ENCODE measurements at places on chromosomes 12 and 14.

- DNase-seq = no peak
Measured at GRCh38 chr12:53645165-53645564, 19.0 kb upstream of the ATF7 start.

DNA sequence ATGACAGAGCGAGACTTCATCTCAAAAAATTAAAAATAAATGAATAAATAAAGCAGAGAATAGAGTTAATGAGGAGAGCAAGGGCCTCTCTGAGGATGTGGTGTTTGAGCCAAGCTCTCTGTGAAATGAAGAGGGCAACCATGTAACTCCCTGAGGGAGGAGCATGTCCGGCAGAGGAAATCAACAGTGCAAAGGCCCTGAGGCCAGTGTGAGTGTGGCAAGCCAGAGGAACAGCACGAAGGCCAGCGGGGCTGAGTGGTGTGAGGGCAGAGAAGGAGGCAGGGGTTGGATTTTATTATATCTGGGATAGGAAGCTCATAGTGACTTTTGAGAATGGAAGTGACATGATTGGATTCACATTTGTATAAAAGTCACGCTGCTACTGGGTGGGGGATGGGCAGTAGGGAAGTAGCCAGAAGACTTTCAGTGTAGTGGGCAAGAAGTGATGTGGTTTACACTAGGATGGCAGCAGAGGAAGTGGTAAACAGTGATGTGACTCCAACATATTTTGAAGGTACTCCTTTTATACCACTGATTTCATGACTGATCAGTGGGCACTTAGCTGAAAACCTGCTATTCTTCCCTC is 10.3 kb upstream of the LRP1-AS start:
- no peak for DNase-seq

DNA sequence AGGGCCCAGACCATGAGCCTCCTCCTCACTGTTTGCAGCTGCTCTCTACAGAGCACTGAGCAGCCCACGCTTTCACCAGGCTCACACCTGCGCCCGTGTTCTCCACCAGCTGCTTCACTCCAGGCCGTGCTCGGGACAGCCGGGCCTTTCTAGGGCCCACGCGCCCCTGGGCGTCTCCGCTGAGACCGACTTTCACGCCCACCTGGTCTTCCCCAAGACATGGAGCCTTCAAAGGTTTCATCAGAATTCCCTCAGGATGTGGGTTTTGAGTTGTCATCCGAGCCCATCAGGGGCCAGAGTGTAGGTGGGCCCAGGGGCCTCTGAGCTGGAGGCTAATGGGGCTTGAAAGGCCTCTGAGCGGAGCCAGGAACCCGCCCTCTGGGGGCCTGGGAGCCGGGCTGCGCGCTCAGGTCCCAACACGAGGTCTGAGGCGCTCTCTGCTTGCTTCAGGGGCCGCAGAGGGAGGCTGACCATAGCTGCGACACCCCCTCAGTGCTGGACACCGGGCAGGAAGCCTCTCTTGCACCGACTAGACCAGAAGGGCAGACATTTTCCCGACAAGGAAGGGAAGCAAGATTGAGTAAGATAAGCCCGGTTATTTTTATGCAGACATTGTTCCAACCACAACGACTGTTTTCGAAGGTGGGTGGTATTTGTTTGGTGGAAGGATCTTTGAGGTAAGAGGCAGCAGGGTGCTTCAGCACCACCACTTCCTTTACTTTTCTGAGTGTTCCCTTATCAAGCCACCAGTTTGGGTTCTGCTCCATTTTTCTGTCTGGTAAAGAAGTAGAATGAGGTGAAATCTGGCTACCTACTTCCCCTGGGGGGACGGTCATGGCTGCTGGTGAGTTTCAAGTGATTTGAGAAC is 125.0 kb upstream of the FUT8 start:
- no peak for DNase-seq

GRCh38 chr14:69997849-69998248 is 118.6 kb downstream of the SMOC1 start:
- no peak for DNase-seq

- no peak for DNase-seq
Measured at GRCh38 chr12:113473942-113474341, 2.3 kb upstream of the LHX5 start.

- DNase-seq = peak; percentile 65
Measured at GRCh38 chr12:57840726-57841125, 5.8 kb downstream of the CTDSP2 start.

- peak; percentile 58 for DNase-seq
Measured at GRCh38 chr14:91835920-91836843, 31.2 kb downstream of the TC2N start.

Measured in erythroblast (primary cell).